Stimulated activated CD4-positive, alpha-beta T cell treated with anti-CD3 and anti-CD28 coated beads, Interleukin-15, amount 100 ng/mL, for 1 hour (primary cell): ENCODE measurements at places on chromosomes 16 and 17.

- DNase-seq: no peak
Measured at GRCh38 chr16:75138636-75139035, 9.7 kb upstream of the ZFP1 start.

DNA sequence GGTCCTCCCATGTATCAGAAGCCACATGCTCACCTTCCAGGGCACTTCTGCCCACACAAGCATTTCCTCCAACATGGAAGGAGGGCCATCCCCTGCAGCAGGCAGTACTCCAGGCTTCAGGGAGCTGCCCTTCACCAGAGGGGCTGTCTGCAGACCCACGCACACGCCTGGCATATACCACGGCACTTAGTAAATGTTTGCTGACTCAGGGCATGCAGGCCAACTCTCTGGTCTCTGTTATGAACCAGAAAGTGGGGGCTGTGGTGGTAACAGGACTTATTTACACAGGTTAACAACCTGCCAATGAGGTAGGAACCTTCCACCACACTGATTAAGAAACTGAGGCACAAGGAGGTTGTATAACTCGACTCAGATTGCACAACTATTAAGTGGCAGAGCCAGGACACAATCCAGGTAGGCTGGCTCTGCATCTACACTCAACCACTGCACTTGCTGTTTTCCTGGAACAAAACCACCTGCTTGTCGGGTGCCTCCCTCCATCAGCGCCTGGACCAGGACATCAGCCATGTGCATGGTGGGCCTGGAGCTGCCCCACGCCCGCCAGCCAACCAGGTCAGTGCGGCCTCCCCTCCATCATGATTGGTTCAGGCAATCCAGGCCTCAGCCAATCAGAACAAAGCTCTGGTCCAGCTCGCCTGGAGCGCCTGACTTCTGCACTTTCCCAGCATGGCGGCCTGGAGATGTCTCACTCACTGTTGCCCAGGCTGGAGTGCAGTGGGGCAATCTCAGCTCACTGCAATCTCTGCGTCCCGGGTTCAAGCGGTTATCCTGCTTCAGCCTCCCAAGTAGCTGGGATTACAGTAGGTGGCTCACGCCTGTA is 19.2 kb downstream of the ACTG1 start:
- DNase-seq: no peak

DNA sequence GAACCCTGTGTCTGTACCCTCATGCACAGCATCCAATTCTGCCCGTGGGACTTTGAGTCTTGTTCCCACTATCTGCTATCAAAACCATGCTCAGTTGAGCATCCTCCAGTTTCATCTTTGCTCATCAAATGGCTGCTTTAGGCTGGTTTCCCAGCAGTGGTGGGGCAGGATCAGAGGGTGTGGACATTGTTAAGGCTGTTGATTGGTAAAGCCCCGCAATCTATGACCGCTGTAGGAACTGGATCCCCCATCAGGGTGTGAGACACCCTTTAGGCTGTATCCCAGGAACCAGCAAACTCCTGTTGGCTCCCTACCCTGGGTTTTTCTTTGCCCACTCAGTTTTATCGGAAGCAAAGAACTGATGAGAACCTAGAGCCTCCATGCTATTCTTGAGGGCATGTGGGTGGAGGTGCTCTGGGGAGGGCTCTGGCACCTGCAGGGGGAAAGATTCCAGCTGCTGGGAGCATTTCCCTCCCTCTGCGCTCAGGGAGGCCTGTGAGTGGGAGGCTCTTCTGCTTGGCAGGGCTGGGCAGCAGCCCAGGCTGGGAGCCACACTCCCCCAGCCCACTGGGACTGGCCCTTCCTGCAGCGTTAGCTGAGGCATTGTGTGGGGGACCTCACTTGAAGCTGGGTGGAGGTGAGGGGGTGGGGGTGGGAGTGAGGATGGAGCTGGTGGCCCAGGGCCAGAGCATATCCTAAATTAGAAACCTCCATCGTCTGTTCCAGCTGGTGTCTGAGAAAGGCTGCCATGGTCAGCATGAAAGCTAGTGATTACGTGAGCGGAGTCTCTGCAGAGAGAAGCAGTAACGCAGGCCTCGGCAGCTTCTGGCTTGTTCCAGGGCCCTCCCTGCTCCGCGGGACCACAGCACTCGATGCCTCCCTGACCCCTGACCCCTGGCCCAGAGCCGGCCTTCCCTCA is 160.6 kb downstream of the IRF8 start:
- DNase-seq: no peak

DNA sequence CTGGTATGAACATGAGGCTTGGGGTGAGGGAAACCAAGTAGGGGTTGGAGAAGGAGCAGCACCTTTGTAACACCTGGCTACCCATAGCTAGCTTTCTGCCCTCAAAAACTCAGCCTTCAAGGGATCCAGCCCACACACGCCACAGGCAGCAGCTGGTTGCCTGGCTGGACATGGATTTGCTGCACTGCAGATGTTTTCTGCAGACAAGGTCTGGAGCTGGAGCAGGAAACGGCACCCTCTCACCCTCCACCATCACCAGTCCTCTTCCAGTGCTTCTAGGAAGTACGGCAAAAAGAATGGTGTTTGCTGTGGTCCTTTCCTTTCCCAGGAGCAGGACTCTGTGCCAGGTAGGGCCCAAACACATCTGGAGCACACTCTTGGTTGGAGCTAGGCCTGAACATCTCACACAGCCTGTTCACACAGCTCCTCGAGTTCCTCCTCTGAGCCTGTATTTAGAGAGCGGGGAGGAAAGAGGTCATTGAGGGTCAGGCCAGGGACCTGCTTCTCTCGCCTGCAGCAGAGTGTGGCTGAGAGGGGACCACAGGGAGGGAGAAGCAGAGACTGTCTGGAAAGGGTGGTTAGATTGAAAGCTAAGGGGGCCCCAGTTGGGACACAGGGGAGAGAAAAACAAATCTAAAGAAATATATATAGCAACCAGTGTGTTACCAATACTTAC is 2.7 kb upstream of the SUPT4H1 start:
- DNase-seq: no peak

- DNase-seq: no peak
Measured at GRCh38 chr16:61098505-61098904, 937.7 kb downstream of the CDH8 start.

DNA sequence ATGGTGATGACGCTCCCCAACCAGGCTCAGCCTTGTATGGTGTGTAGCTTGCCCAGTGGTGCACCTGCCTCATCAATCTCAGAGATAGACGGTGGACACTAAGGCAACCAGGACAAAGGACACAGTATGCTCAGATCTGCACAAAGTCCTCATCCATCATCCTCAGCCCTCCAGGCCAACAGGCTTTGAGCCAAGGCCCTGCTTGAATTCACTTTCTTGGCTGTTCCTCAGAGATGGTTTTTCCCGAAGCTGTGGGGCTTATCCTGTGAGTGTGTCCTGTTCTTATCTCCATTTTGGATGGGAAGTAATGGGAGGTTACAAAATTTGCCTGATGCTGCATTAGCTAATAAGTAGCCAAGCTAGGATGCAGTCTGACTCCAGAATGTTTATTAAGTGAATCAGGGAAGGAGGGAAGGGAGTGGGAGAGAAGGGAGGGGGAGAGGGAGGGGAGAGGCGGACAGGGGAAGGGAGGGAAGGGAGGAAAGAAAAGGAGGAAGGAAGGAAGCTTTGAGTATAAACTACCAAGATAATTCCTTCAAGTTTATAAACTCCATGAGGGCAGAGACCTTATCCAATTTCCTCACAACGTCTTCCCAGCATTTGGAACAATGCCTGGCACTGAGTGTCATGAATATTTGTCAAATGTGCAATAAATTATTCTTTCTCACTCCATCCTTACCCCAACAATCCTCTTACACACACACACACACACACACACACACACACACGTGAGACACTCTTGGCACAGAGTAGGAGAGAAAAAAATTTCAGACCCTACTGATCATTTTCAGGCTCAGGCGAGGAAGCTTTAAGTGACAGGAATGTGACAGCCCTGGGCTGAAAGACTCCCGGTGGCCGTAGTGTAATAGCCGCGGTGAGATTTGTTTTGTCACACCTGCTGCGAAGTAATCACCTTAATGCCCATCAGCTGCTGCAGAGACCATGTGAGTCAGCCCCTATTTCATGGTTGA is 84.3 kb downstream of the BMERB1 start:
- DNase-seq: no peak

GRCh38 chr16:86789621-86790051 is 211.3 kb downstream of the FOXL1 start:
- no peak for DNase-seq

DNA sequence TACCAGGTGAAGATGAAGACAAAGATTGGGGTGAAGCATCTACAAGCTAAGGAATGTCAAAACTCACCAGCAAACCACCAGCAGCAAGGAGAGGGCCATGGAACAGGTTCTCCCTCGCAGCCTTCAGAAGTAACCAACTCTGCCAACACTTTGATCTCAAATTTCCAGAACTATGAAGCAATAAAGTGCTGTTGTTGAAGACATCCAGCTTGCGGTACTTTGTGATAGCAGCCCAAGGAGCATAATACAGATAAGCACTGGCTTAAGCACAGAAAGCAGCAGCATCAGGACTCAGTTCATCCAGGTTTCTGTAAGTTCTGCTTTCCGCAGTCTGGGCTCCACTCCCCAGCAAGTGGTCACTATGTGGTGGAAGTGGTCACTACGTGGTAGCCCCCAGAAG is 16.0 kb upstream of the CDRT4 start:
- no peak for DNase-seq

- DNase-seq: no peak
Measured at GRCh38 chr17:29155966-29156338, 24.2 kb downstream of the MYO18A start.

GRCh38 chr17:78383725-78384471 is 5.4 kb downstream of the PGS1 start:
- peak; percentile 39 for DNase-seq

- no peak for DNase-seq
Measured at GRCh38 chr17:45061606-45062205, 589 bp downstream of the NMT1 start.

DNA sequence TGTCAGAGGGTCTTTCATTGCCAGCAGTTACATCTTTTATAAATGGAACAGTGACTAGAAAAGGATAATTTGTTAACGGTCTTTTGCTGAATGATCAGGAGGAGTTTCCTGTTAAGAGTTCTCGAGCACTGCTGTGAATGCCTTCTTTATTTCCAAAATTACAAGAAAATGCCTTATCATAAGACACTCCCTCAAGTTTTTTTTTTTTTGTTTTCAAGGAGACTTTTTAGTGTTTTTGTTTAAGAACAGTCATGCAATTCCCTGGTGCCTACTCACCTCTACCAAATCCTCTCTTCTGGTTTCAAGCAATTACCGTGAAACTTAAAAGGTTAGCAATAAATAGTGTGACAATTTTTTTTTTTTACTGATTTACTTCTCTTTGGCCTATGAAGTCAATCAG is 19.0 kb upstream of the VWA3A start:
- DNase-seq: no peak

GRCh38 chr16:67116388-67117311 is 6.9 kb downstream of the PHAF1 start:
- DNase-seq: no peak

- DNase-seq: no peak
Measured at GRCh38 chr16:87044829-87045228, 272.4 kb downstream of the C16orf95 start.

DNA sequence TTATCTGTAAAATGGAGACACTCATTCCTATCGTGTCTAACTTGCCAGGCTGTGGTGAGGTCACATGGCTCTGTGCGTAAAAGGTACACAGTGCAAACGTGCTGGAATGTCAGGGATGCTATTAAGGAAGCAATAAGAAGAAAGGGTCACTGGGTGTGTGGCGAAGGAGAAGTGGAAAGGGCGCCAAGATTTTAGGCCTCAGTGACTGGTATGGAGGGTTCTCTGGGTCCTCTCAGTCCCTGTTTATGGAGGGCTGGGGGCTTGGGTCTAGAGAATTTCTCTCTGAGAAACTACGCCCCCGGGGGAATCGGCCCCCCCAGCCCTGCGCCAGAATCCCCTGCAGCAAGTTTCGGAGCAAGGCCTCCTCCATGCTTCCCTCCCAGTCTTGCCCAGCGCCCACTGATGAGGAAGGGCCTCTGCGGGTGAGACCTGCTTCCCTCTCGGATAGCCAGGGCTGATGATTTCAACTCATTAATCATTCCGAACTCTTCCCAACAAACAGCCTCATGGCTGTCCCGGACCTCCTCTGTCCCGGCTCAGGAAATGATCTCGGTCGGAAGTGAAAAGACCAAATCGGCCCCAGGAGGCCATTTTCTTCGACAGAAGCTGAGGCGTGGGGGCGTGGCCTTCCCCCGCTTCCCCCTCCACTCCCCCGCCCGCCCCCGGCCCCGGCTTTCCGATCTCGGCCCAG is 1.2 kb upstream of the HEXIM1 start:
- DNase-seq: no peak

DNA sequence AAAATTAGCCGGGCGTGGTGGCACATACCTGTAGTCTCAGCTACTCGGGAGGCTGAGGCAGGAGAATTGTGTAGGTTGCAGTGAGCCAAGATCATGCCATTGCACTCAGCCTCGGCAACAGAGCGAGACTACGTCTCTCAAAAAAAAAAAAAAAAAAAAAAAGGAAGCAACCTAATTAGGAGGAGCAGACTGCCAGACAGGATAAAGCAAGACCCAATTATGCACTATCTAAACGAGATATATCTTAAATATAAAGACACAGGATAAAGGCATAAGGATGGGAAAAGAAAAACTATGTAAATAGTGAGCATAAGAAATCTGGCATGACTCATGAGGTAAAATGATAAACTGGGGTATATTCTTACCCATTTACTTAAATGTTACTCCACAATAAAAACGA is 4.9 kb downstream of the TXNDC11 start:
- DNase-seq: no peak

DNA sequence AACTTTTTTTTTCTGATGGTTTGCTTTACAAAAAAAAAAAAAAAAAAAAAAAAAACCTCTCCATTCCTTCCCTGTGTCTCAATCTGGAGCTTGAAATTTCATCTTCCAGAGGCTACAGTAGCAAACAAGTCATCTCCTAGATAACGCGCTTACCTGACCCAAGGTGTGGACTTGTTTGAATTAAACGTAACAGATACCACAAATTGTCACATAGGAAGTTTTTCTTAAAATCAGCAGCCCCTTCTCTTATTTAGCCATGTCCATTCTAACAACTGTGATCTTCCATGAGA is 2.0 kb downstream of the STAT5B start:
- DNase-seq: no peak

DNA sequence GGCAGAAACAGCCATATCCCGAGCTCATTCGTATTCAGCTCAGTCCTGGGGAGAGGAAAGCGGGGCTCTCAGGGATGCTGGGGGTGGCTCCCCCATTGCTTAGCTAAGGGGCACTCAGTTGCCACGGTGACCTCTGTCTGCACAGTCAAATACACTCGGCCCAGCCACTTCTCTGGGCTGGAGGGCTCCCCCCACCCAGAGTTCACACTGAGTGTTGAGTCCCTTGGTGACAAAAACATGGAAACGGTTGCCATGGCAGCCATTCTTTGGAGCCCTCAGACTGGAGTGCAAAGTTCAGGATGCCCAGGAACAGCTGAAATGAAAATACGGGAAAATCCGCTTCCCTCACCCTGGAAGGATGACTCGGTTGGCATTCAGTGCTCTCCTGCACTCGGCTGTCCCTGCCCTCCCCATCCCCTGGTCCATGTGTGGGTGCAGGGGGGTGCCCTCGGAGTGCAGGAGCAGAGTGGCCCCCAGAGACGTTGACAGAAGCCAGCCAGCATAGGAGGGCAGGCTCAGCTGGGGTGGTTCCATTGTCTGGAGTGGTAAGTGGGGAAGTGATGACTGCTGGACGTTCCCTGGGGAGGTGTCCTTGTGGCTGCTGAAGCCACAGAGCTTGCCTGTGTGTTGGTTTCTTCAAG is 216.5 kb downstream of the NTN1 start:
- DNase-seq: no peak

- DNase-seq: no peak
Measured at GRCh38 chr17:44906763-44907728, 7.8 kb upstream of the EFTUD2 start.

- no peak for DNase-seq
Measured at GRCh38 chr16:50555952-50556673, 7.9 kb downstream of the NKD1 start.
